ENCODE measurements at places on chromosomes 6 and 20. TPM values are rescaled to one million over a fixed set of nuclear protein-coding genes. Genes with fewer than 3 reads are reported as not detected.
A peak's percentile ranks its signal among the peaks of the same experiment; 100 is the strongest.

SLC32A1 gene
- 0.96 TPM for polyA plus RNA-seq

SAMD3 gene
- 11.8 TPM for polyA plus RNA-seq

BPI gene
- 29.0 TPM for polyA plus RNA-seq

PTCRA gene
- not detected for polyA plus RNA-seq

- no peak overlapping the region for H3K4me3 ChIP-seq
- DNase-seq: no peak
- H3K27ac ChIP-seq: no peak overlapping the region
- H3K4me1 ChIP-seq: no peaks in the 10 kb centered on the region
Measured at GRCh38 chr20:24095756-24096155, 107.2 kb upstream of the GGTLC1 start.

DNA sequence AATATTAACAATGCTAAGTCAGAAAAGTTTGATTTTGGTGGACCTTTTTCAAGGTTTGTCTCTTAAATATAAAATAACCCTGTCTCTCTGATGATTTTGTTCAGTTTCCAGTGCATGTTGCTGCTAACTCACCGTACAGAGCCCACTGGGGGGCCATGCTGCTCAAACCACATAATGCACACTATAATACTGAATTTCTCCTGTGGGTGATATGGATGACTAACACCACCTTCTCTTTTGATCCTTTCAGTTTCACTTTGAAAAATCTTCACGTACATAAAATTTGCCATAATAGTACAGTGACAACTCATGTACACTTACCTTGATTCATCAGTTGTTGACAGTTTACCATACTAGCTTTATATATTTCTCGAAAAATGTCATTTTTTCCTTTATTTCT, 506.6 kb upstream of the MAN1A1 start:
- no peaks in the 10 kb centered on the region for H3K4me1 ChIP-seq
- no peak overlapping the region for H3K27ac ChIP-seq
- DNase-seq: no peak
- H3K36me3 ChIP-seq: no peaks in the 10 kb centered on the region
- no peaks in the 10 kb centered on the region for H3K27me3 ChIP-seq

DNA sequence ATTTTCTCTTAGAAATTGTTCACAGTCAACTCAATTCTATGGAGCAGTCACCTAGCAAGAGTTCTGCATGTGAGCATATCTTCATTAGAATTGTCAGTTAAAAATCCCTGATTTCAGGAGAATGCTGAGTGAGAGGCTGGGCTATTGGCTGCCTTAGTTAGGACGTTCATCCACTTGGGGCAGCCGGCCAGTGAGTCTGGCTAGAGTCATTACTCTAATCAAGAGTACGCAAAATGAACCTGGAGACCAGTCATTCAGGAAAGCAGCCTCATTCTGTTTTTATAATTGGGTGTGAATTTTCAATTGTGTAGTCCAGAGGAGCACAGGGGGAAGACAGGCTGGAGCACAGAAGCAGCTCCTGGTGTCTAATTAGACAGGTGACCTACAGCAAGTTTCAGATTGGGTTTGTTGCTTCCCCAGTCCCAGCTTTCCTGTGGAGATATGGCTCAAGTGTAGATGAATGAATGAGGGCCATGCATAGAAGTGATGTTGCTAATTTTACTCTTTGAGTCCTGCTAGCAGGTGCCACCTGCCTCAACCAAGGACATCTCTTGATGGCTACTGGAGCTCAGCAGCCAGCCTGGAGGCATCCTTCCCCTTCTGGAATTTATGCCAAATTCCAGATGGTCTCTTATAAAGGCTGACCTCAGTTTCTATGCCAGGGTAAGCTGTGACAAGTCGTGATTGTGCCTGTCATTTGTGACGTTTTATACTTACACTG, 265.7 kb downstream of the NKAIN2 start:
- no peak overlapping the region for H3K4me3 ChIP-seq
- H3K36me3 ChIP-seq: no peaks in the 10 kb centered on the region
- H3K27me3 ChIP-seq: no peaks in the 10 kb centered on the region
- no peak for DNase-seq
- H3K4me1 ChIP-seq: no peaks in the 10 kb centered on the region

- peak; percentile 70 for DNase-seq
- H3K4me1 ChIP-seq: peaks cover 4% of the 10 kb centered on the region
- no peaks in the 10 kb centered on the region for H3K27me3 ChIP-seq
- no peaks in the 10 kb centered on the region for H3K36me3 ChIP-seq
Measured at GRCh38 chr20:57594092-57594951, 25.9 kb downstream of the ZBP1 start.

GRCh38 chr20:63553933-63554290, at the start of gene FNDC11:
TSS of gene FNDC11 (plus strand) at chr20:63554159. CDS start at chr20:63555664, 1,505 bp downstream.
- no peaks in the 10 kb centered on the region for H3K27me3 ChIP-seq
- peak within 1 kb of the TSS; percentile 32 for H3K4me3 ChIP-seq
- no peaks in the 10 kb centered on the region for H3K36me3 ChIP-seq
- peak within 1 kb of the TSS; percentile 40 for H3K27ac ChIP-seq
- peak; percentile 41 for DNase-seq

DNA sequence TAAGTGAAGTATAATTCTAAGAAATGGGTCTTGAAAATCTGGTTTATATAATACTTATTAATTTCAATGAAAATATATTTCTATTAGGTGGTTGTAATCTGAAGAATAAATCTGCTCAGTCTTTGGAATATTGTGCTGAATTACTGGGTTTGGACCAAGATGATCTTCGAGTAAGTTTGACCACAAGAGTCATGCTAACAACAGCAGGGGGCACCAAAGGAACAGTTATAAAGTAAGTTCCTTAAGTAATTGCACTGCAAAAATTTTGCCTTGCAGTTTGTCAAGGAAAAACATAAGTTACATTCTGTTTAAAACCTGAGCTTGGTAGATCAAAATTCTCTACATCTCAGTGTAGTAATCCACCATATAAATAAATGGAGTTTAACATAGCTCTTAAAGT, 106.0 kb downstream of the MYO6 start:
- H3K27me3 ChIP-seq: no peaks in the 10 kb centered on the region
- no peak overlapping the region for H3K4me3 ChIP-seq
- no peaks in the 10 kb centered on the region for H3K4me1 ChIP-seq
- H3K36me3 ChIP-seq: no peaks in the 10 kb centered on the region
- no peak overlapping the region for H3K27ac ChIP-seq

GRCh38 chr20:63552481-63553249, 1.3 kb upstream of the FNDC11 start:
- H3K4me3 ChIP-seq: no peak overlapping the region
- H3K4me1 ChIP-seq: peaks cover 6% of the 10 kb centered on the region
- H3K27me3 ChIP-seq: no peaks in the 10 kb centered on the region
- H3K27ac ChIP-seq: no peak overlapping the region

DNA sequence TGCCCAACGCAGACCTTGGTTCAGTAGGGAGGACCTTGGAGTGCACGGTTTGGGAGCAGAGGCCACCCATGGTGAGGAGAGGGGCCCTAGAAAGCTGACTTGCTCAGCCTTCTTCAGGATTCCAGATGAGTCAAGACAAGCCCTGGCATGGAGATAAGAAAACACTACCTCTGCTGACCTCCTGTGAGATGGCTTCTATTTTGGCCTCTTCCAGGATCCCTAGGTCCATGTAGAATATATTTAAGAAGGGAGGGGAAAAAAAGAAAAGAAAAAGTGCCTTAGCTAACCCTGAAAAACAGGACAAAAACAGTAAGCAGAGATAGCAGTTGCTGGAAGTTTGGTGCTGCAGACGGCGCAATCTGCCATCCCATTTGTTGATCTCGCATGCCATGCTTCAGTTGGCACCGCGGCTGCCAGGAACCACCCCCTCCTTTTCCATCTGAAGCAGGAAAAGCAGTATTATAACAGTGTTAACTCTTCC, 100.0 kb downstream of the ARMC2 start:
- peaks cover 55% of the 10 kb centered on the region for H3K4me1 ChIP-seq
- H3K27me3 ChIP-seq: no peaks in the 10 kb centered on the region
- no peaks in the 10 kb centered on the region for H3K36me3 ChIP-seq
- H3K27ac ChIP-seq: peak overlapping the region; percentile 84

Data from testis (tissue), 5 donors.